ENCODE measurements at places on chromosomes 3 and 15. TPM values are rescaled to one million over a fixed set of nuclear protein-coding genes. Genes with fewer than 3 reads are reported as not detected.

Gene PAQR9
- total RNA-seq = not detected

- DNase-seq = no peak
Observed at GRCh38 chr3:66018057-66019033, 20.4 kb downstream of the MAGI1 start.

Gene MOBP
- not detected for total RNA-seq

- DNase-seq = no peak
Observed at GRCh38 chr3:100913870-100914648, 79.2 kb downstream of the ABI3BP start.

Gene CHST13
- total RNA-seq = not detected

All from B cell (primary cell).